ENCODE measurements at places on chromosomes 4 and X.
A peak's percentile ranks its signal among the peaks of the same experiment; 100 is the strongest.

DNA sequence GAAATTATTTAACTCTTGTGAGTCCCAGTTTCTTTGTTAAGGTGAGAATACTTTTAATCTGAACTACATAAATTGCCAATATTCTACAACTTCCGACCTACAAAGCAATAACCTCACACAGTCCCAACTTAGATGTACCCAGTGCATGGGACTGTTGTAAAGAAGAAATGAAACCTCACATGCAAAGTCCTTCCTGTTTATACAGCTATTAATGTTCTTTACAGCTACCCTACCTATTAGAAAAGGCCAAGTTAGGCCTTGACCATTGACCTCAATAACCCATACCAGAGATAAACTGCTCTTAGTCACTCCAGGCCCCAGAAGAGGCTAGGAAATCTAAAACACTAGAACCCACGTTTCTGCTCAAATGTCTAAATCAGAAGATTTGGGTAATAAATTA, 920.1 kb upstream of the TENM3 start:
- DNase-seq: no peak

- no peak for DNase-seq
These were observed 125.4 kb downstream of the ZNF330 start for GRCh38 chr4:141346144-141346543.

DNA sequence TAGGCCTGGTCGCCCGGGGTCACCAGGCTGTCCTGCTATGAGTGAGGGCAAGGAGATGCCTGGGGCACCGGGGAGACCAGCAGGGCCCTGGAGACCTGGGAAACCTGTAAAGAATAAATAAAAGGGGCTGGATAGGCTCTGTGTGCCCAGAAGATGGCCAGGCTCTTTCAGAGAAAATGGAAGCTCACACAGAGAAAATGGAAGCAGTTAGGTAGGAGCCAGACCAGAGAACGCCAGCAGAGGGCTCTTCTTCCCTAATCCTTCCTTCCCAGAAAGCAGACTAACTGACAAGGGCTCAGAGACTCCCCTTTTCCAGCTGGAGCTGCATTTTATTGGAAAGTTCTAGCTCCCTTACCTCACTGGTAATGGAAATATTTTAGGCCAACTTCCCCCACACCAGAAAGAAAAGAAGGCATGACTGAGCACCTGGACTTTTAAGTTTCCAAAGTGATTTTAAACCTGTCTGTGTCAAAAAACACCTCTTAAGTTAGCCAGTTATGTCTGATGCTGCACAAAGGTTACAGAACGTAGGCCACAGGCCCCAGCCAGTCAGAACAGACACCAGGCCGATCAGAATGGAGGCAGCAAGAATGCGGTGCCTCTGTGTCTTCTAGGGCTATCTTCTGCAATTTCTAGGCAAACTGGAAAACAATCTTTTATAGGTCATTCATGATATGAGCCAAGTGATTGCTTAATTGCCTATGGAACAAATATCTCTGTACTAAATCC, 74.0 kb downstream of the ATG4A start:
- DNase-seq: no peak

DNA sequence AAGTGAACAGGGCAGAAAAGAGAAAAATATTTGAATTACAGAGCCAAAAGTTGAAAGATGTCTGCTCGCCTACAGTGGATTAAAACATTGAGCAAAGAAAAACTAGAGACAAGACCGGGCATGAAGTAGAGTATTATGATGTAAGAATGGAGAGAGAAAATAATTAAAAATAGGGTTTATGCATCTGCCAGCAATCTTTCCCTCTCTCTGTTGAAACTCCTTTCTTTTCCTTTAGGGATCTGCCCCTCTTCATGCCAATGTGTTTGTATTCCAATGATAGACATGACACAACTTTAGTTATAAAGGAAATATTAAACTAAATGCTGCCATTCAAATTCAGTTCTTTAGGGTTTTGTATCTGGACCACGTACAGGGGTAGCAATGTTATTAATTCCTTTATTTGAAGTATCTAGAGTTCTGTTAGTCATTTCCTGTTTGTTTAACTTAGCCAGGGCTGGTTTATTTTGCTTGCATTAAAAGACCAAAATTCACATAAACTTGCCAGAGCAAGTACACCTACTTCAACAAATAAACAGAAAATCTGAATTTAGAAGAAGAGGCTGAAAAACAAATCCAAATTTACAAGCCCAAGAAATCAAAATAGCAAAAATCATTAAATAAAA, 202.6 kb downstream of the SPOCK3 start:
- DNase-seq: no peak

DNA sequence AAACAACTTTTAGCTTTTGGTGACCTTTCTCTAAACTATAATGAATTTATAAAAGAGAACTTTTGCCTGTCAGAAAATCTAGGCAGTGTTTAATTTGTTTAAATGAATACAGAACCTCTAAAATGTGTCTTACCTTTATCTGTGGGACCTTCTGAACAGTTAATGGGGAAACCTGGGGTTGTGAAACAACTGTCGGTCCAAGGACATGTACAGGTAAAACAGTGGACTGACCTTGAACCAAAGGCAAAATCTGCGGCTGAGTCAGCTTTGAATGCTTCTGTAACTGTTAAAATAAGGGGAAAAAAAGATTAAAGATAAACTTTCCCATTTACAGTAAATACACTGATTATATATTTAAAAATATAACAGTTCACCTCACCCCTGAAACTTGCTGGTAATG, 65.1 kb downstream of the WNK3 start:
- DNase-seq: no peak

DNA sequence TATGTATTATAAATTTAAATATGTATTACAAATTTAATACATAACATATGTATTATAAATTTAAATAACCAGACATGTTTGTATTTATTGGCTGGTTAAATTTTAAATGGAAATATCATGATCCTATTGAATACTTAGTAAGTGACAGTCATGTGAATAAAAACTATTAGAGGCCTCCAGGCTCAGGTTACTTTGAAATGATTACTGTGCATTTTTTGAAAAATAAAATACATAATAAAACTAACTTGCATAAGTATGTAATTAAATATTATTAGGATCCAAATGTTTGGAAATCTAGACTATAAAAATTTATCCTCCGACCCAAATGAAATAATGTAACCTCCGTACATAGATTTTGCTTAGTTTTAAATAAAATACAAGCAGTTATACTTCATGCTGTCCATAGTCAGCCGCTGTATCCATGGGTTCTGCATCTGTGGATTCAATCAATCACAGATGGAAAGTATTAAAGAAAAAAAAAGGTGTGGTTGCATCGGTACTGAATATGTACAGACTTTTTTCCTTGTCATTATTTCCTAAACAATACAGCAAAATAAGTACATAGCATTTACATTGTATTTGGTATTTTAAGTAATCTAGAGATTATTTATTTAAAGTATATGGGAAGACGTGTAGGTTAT, 140.7 kb downstream of the WDFY3 start:
- DNase-seq: no peak

GRCh38 chr4:71151054-71151453, 157.6 kb downstream of the DCK start:
- DNase-seq: no peak

DNA sequence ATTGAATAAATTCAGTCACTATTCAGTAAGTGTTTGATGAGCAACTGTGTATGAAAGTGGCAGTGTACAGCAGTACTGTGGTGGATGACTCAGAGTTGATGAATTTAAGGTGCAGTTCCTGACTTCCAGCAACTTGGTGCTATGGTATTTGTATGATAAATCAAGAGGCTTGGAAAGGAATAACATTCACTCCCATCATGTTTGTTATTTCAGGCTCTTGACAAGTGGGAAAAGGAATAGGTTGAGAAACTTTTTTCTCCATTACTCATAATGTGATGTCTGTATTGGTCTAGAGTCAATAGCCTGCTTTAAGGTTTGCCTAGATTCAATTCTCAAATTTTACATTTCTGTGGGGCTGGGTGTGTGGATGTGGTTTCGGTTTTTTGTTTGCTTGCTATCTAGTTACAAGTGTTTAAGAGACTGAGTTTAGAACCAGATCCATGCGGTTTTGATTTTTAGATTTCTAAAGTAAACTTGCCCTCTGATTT, 35.1 kb upstream of the CYP2U1 start:
- peak; percentile 95 for DNase-seq

DNA sequence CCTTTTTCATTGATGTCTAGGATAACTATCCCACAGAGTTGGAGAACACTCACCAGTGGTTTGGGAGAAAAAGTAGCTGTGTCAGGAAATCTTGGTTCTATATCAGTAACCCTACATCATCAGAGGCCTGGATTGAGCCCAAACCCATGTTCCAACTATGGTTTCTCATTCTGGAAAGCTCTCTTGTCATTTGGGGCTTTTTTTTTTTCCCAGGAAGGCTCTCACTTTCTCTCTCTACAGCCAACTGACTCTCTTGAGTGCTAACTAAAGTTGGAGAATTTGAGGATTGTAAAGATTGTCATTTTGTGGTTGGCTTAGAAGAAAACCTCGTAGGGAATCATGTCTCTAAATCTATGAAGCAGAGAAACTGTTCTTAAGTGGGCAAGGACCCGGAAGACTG, 228.2 kb upstream of the DIPK2B start:
- no peak for DNase-seq

- no peak for DNase-seq
These were observed 63.2 kb upstream of the BMP3 start for GRCh38 chr4:80967346-80967745.

All from AG09309 (cell line).